NCI-H1436 treated with DMSO at 0.1 percent for 48 hours (cell line): ENCODE measurements at places on chromosomes 3 and 15.
A peak's percentile ranks its signal among the peaks of the same experiment; 100 is the strongest.

GRCh38 chr3:111989061-111989678 is 9.6 kb upstream of the TAGLN3 start:
- DNase-seq, result peak; percentile 71

GRCh38 chr3:36907911-36908646 is 36.8 kb downstream of the TRANK1 start:
- DNase-seq, result no peak

GRCh38 chr3:64988188-64988587 is 300.4 kb upstream of the ADAMTS9 start:
- no peak for DNase-seq

GRCh38 chr3:142596726-142597088 is 514 bp downstream of the PLS1 start:
- no peak for DNase-seq

DNA sequence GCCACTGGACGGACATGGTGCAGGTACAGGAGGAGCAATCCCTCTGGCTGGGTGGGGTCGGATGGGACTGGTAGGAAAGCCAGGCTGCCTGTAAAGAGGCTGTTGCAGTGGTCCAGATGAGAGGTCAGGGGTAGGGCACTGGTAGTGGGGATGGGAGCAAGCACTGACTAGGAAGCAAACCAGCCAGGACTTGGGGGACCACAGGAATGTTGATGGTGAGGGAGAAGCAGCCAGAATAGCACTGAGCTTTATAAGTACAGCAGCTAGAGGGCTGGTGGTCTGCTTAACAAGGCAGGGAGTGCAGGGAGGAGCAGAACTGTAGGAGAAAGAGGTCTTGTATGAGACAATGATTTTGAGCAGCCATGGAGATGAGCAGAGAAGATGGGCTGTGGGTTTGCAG is 38.7 kb upstream of the PTPN23 start:
- no peak for DNase-seq

GRCh38 chr3:142614059-142614626 is 17.9 kb downstream of the PLS1 start:
- DNase-seq, result no peak

DNA sequence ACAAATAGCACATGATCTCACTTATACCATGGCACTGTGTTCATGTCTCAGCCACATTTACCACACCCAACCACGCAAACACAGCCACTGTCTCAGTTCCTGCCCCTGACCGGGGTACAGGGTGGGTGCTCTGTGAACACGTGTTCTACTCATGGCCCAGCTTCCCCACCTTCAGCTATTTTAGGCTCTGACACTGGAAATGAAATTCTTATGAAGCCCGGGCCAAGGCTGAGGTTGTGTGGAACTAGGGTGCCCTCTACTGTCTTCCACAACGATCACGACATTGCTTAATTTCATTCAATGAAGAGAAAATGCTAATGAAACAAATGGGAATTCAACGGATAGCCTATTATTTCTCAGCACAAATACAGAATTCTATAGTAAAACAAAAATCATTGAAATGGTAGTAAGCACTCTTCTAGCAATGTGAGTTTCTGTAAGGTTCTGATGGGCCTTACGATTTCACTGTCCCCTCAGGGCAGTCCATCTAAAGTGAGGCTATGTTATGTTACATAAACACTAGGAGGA is 2.1 kb upstream of the GABRA5 start:
- no peak for DNase-seq

GRCh38 chr3:122890077-122890719 is 95.3 kb downstream of the SLC49A4 start:
- no peak for DNase-seq

- no peak for DNase-seq
Observed at GRCh38 chr15:37359101-37359892, 258.9 kb upstream of the MEIS2 start.

DNA sequence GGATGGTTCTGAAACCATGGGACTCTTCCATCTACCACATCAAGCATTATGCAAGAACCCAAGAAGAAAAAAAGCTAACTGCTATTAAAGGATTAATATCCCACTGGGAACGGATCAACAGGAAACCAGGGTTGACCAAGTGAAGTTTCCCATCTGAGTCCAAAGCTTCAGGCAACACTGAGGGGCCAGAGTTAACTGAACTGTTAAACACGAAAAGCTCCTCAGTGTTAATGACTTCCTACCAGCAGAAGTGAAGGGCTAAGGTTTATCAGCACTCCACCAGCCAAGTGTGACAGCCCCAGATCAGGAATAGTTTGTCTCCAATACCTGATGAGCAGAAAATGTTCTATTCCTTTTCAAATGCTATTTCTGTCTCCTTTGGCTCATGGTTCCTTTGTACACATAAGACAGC is 36.7 kb downstream of the PTPN9 start:
- DNase-seq, result no peak

DNA sequence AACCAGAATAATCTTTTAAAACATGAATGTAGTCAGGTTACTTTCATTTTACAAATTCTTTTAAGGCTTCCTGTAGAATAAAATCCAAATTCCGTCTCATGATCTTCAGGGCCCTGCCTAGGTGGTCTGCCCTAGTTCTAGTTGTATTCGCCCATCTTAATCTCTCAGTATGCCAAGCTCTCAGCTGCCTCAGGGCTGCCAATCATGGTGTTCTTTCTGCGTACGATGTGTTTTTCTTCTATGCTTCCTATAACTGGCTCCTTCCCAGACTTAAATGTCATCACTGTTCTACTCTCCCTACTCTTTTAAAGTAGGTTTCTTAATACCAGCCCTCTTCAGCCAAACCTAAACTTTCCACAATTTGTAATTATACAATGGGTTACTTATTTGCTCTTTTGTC is 107.4 kb downstream of the GREM1 start:
- no peak for DNase-seq

GRCh38 chr3:12994357-12994606 is 78.9 kb downstream of the IQSEC1 start:
- no peak for DNase-seq

DNA sequence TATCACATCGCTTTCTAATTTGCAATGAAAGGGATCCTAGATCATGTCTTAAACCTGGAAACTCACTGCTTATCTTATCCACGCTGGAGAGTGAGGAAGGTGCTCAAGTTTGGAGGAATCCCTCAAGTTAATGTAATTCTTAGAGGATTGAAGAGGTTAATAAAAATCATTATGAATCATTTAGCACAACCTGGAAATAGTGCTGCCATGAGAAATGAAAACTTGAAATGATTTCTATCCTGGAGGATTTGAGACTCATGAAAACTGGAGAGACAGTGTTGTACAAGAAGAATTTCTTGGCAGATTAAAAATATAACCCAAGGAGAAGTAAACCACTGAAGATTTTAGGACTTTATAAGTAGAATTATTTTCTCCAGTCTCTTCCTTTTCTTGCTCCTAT is 125.9 kb downstream of the ADAMTS9 start:
- no peak for DNase-seq

DNA sequence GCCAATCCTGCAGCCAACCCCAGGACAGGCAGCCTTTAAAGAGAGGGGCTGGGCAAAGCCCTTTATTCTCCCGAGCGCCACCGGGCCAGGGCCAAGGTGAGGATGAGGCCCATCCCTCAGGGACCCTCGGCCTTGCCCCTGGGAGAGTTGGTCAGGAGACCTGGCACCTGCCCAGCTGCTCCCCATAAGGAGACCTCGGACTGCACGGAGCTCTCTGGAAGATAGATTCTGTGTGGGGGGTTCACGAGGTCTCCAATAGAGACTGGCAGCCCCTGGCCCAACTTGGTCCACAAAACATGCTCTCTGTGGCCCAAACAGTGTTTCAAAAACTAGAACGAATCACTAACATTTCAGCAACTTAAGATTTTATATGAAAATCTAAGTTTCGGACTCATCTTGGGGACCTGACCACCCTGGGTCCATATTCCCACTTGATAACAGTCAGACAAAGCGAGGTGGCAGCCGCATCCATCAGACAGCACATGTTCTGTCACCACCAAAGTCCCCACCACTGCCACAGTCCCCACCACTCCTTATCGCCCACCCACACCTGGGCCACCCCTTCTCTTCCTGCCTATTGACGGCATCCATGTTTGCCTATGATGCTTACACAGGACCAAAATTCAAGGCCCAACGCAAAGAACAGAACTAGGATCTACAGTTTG is 114.4 kb upstream of the RPL32 start:
- DNase-seq, result no peak

GRCh38 chr3:45994419-45995235 is 997 bp downstream of the FYCO1 start:
- no peak for DNase-seq

DNA sequence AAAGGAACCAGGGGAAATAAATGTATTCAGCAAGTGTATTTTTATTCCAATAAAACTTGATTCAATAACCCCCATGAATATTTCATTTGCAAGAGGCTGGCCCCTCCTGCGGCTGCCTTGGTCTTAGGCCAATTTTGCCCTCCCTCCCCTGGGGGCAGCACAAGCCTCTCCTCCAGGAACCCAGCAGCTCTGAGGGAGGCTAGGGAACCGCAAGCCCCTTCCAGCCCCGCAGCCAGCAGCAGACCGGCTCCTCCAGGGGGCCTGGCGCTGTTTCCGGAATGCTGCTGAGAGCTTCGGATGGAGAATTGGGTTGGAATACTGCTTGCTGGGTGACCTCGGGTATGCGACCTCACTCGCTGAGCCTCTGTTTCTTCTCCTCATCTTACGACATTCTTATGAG is 150.1 kb downstream of the RAB11A start:
- no peak for DNase-seq

- no peak for DNase-seq
Observed at GRCh38 chr3:69941037-69941436, 58.5 kb upstream of the SAMMSON start.

DNA sequence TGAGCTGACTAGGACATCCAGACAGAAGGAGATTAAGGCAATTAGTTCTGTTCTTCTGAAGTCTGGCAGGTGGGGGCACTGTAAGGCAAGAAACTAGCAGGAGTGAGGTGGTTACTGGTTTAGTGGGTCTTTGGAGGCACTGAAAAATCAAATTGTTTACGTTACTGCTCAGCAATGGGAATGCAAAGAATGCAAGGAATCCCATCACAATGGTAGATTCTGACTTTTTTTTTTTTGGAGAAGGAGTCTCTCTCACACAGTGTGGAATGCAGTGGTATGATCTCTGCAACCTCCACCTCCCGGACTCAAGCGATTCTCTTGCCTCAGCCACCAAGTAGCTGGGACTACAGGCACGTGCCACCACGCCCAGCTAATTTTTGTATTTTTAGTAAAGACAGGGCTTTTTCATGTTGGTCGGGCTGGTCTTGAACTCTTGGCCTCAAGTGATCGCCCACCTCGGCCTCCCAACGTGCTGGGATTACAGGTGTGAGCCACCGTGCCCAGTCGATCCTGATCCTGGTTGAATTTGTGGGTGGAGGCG is 16.4 kb downstream of the FAM107A start:
- DNase-seq, result no peak

GRCh38 chr3:141368062-141368924 is at the start of gene ZBTB38:
Gene ZBTB38 (plus strand): TSS chr3:141368504. CDS start chr3:141442389, 73,885 bp downstream.
- no peak for DNase-seq

- no peak for DNase-seq
Observed at GRCh38 chr15:79519628-79520027, 87.5 kb downstream of the MINAR1 start.

- no peak for DNase-seq
Observed at GRCh38 chr15:74340150-74340549, 27.3 kb downstream of the CYP11A1 start.

DNA sequence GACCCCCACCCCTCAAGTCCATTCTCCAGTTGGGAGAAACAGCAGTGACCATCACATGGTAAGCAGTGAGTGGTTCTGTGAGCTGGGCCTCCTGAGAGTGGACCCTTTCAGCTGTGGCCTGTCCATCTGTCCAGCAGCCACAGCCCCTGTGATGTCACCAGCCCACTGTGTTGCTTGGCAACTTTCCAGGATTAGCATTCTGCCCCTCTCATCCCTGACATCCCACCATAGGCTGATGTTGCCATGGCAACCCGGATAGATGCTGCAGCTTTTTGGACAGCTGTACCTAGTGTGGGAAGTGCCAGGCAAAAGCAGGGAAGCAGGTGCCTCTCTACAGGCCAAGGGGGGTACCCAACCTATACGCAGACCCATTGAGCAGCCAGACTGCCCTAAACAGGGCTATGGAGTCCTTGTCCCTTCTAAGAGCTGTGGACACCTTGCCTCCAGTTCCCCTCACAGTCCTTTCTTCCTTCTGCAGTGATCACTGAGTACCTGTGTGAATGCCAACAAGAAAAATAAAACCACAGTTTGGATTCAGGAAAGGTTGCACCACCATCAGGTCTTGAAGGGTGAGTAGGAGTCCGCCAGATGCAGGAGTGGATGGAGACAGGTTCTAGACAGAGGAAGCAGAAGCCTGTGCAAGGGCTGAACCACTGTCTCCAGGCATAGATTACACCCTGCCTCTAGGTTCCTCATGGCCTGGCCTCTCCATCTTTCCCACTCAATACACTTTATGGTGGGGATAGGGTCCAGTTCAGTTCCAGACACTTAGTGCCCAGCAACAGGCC is at the start of gene DNAH1:
TSS of gene DNAH1 (plus strand) at position 343 of the 788 bp plus-strand sequence. CDS start 6,124 bp downstream, outside the sequence.
- no peak for DNase-seq

DNA sequence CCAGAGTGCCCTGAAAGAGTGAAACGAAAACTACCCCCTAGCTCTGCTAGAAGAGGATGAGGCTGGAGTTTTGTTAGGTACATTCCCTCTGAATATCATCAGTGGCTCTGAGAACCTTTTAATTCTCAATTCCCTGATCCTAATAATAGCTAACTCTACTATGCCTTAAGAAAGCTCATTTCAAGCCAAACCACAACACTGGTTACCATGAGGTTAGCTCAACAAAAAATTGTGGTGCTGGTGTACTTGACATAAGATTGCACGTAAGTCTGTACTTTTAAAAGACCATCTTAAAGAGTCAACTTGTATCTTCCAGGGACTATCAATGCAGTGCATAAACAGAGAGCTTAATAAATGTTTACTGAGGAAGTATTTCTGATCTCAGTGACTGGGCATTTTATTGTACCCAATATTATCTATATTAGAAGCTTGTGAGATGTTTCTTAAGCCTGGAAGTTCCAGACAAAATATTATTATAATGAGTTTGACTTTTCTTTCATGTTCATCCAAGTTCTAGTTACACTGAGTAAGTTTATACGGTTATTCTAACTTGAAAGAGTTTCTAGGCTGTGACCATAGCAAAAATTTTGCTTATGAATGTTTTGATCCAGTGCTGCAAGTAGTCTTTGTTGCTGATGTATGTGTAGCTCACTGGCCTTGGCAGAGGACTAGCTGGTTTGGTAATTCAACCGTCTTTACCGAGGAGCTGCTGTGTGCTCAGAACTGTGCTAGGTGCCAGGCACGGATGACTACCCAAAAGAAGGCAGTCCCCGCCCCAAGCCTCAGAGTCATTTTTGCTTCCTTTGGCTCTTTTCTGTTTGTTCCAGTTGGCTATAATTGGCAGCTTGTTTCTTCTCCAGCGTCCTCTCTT is 334.4 kb upstream of the TRIM42 start:
- DNase-seq, result no peak
